Stomach (tissue), 19 donors: ENCODE measurements at places on chromosomes 12 and 14. TPM values are rescaled to one million over a fixed set of nuclear protein-coding genes. Genes with fewer than 3 reads are reported as not detected.

GRCh38 chr14:85273099-85273677, 256.8 kb upstream of the FLRT2 start:
- no peak for DNase-seq

The SSTR1 gene
- total RNA-seq: 13.4 TPM

GRCh38 chr14:34964977-34965764, 17.6 kb upstream of the SRP54 start:
- DNase-seq: no peak

DNA sequence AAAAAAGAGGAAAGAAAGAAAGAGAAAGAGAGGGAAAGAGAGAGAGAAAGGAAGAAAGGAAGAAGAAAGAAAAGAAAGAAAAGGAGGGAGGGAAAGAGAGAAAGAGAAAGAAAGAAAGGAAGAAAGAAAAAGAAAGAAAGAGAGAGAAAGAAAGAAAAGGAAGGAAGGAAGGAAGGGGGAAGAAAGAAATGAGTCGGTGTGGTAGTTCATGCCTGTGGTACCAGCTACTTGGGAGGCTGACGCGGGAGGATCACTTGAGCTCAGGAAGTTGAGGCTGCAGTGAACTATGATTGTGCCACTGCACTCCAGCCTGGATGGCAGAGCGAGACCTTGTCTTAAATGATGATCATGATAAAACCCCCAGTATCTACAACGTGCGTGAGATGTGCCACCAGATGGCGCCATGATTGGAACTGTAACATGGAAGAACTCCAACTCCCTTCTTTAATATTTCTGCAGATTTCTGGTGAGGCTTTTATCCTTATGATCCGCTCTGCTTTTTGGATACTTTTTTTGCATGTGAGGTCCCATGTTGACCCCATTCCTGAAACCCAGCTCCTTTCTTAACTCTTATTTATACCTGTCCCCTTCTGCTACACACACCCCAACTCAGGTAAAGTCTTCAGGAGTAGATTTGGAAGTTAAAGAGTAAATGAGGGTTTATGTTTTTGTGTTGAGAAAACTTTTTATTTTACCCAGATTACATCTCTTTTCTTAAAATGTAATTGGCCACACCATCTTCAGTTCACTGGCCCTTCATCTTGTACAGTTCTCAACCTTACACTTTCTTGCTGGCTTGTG, 25.6 kb downstream of the RNASE10 start:
- peak; percentile 73 for DNase-seq

DNA sequence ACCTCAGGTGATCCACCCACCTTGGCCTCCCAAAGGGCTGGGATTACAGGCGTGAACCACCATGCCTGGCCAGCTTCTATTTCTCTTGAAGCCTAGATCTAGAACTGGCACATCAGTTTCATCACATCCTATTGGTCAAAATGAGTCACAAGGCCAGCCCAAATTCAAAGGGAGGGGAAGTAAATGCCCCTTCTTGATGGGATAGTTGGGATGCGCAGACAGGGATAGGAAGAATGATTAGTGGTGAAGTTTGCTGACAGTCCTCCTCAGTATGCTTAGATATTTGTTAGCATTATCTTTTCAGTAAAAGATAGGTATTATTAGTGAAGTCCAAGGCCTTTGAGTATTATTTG, 33.4 kb downstream of the CRADD start:
- no peak for DNase-seq
